ENCODE measurements at places on chromosomes 5 and 9.

GRCh38 chr5:134659456-134659855 is 10.9 kb downstream of the SEC24A start:
- DNase-seq: no peak

- DNase-seq: no peak
These were observed 2.7 kb downstream of the MTRR start for GRCh38 chr5:7871653-7872052.

DNA sequence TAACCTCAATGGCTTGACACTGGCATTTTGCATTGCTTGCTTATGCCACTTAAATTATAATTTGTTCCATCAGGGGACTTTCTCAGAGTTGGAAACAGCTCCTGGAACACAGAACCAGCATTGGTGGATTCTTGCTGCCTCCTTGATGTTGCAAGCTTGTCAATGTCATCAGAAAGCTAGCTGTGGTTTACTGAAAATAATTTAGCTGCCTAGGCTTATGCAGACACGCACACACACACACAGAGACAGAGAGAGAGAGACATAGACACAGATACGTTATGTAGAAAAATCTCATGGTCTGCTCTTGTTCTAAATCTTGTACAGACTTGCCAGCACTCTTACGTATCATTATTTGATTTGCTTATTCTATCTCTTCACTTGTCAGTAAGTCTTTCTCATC is 78.0 kb downstream of the HMHB1 start:
- no peak for DNase-seq

GRCh38 chr5:34772267-34773098 is 66.5 kb upstream of the TTC23L start:
- no peak for DNase-seq

DNA sequence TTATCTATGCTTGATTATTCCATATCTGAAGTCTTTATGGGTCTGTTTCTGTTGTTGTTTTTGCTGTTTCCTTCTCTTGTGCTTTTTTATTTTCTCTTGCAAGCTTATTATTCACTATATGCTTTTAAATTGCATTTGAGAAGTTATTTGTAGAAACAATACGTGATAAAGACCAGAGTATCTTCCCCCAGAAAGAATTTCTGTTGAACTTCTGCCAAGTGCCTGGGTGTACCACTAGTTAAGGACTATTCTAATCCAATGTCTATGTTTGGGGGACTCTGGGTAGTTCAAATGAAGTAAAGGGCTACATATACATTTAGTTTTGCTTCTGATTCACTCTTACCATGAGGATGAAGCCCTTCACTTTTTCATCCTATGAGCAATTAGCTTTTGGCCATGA is 54.3 kb downstream of the SLF1 start:
- no peak for DNase-seq

DNA sequence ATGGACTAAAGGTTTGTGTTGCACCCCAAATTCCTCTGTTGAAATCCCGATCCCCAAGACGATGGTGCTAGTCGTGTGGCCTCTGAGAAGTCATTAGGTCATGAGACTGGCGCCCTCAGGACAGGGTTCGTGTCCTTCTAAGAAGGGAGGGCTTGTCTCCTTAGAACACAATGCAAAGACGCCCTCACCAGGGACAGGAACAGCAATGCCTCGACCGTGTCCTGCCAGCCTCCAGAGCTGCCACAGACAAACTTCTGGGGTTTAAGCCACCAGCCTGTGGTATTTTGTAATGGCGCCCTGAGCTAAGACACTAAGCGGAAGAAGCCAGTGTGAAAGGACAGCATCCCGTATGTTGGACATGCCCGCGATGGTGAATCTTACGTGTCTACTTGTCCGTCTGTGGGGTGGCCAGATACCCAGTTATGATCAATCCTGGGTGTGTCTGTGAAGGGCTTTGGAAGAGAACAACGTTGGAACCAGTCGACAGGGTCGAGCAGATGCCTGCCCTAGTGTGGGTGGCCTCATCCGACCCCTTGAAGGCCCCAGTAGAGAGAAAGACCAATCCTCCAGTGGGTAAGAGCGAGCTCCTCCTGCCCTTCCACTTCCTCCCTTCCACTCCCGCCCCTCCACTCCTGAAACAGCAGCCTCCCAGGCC is 279.2 kb upstream of the IRX2 start:
- no peak for DNase-seq

GRCh38 chr5:68547056-68547455 is 331.5 kb downstream of the PIK3R1 start:
- no peak for DNase-seq

DNA sequence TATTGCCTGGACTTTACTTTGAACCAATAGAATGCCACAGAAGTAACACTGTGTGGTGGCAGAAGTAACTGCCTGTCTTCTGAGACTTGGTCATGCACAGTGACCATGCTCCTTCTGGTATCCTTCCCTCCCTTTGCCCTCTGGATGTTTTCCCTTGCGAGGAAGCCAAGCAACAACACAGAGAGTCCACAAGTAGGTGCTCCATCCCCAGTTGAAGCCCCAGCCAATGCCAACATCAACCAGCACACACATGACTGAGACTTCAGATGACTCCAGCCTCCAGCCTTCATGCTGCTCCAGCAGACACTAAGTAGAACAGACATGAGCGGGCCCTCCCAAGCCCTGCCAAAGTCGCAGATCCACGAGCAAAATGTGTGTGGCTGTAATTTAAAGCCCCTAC is 129.6 kb downstream of the EPB41L4A start:
- DNase-seq: no peak

DNA sequence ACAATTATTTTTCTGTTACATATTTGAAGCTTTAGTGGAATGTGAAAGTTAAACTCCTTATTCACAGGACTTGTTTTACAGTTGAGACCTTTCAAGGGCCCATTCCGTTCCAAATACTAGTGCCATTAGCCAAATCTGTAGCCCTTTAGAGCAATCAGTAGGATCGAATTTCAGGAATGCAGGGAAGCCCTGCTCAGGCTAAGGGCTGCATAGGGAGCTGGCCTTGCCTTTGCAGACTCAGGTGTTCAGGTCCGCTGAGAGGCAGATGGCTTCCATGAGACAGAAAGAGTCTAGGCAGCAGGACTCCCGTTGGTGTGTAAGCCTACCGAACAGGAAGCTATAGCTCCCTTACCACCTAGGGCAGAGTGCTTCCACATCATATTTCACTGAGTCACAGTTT is 150.1 kb upstream of the SLC27A6 start:
- DNase-seq: no peak

GRCh38 chr5:13536933-13537332 is 407.6 kb downstream of the DNAH5 start:
- no peak for DNase-seq

DNA sequence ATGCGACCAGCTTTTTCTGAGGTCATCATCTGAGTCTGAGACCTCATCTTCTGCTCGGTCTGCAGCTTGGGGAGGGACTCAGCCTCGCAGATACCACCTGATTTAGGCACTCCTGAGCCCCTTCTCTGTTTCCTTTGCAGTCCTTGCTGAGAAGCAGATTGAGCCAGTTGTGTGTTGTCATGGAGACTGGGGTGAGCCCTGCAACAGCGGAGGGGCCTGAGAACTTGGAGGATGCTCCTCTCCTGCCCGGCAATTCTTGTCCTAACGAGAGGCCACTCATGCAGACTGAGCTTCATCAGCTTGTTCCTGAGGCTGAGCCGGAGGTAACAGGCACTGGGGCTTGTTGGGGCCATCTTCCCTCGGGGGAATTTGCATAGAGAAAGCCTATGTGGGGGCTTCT is 19.2 kb downstream of the TEX53 start:
- no peak for DNase-seq

GRCh38 chr9:73182928-73183327 is 31.3 kb downstream of the ANXA1 start:
- no peak for DNase-seq

DNA sequence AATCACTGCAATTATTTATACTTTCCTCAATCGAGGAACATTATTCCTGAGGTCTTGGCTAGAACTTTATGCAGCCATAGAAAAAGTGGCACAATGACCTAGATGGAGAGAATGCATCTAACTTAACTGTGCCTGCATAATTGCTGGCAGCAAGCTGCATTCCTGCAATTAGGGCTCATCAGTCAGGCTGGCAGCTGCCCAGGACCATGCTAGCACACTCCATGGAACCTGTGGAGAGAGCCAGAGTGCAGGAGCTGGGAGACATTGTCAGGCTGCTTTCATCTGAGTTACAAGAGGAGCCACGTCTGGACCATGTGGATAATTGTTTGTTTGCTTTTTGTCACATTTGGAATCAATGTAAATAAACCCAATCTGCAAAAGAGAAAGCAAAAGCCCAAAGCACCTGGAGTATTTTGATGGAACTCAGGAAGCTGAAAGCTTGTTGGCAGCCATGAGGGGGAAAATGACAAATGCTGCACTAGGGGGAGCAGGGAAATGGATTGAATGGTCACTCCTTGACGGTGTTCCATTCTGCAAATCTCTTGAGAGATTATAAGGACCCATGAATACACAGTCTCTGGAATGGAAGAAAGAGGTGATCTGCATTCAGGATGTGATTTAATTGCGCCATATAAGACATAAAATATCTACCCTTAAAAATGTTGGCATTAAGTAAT is 839.9 kb downstream of the MAT2B start:
- no peak for DNase-seq

DNA sequence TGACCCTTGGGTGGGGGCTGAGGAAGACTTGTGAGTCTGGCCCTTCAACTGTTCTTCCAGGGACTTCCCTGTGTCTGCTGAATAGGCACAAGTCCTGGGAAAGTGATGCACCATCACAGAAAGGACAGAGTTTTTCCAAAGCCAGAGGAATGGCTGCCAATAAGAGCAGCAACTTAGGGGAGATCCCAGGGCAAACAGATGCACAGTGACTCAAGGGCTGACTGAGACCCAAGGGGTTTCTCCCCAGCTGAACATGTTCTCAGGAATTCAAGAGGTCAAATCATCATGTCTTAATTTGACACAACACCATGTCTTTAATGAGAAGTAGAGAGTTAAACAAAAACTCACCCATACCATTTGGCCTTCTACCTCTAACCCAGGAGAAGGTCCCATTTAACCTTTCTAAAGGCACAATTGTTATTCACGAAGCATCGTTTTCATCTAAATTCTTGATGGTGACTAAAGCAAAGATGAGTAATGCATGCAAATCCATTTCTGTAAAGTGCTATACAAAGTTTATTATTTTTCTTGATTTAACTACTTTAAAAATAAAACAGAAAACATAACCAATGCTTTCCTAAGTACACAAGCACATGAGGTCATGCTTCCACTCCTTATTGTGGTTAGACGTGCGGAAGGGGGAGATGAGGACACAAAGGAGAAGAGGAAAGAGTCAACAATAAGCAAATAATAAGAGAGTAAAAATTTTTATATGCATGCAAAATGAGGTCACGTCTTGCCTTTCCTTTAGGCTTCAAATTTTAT is 324.1 kb downstream of the PLK2 start:
- DNase-seq: no peak

DNA sequence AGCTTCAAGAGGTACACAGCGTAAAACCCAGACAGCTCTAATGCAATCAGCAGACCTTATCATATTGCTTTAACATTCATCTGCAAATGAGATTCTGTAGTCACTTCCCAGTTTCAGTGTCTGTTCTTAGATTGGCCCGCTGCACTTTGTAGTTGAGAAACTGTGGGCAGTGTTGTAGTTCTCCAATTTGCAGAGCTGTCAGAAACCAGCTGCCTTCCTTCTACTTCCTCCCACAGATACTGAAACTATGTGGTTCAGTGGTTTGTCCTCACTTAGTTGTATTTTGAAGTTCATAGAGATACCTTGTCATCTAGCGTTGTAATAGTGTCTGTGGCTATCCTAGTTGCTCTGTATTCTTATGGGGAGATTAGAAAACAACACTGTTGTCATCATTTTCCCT is 39.6 kb upstream of the TRIM36 start:
- peak; percentile 65 for DNase-seq
